ENCODE measurements at places on chromosomes 11 and 22.

DNA sequence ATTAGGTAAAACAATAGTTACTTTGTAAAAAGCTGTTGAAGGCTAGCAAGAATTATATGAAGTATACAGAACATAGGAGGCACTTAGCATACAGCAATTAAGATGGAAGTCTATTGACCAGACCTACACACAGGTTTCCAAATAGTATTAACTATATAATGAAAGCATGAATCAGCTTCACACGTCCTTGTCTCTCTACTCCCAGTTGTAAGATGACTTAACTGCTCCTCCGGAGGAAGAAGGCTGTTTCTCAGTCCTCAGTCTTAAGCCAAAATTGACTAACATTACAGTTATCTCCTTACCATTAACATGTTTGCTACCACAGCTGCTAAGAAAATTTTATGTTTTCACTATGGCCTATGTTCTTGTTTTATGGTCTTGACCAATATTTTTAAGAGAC is 24.7 kb downstream of the SIK3 start:
- DNase-seq: no peak

GRCh38 chr11:120501976-120502755 is 9.4 kb upstream of the GRIK4 start:
- no peak for DNase-seq

DNA sequence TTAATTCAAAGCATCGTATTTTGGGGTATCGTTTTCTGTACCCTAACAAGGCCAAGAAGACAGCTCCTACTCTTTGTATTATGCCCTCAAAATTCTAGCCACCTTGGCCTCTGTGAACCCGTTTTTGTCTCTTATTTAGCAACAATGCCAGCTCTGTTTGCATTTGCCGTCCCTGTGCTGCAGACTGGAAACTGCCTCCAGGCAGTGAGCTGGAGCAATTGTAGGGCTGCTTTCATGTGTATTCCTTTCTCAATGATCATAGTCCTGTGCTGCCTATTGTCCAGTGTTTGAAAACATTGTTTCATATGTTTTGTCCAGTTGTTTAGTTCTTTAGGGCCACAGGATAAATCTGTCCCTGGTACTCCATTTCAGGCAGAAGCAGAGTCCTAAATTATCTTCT is 19.9 kb upstream of the BACE1-AS start:
- no peak for DNase-seq

- DNase-seq: no peak
Measured at GRCh38 chr22:40414311-40414710, 43.9 kb downstream of the SGSM3 start.

- DNase-seq: no peak
Measured at GRCh38 chr11:125910226-125910849, 6.0 kb downstream of the DDX25 start.
